COLO829 (cell line): ENCODE measurements at places on chromosomes 5 and 9.

GRCh38 chr9:137381501-137382443 lies 41.2 kb downstream of the EXD3 start:
- no peak for DNase-seq

GRCh38 chr5:145510324-145510723 lies 324.8 kb downstream of the PRELID2 start:
- no peak for DNase-seq

GRCh38 chr5:10731913-10732312 lies 29.1 kb downstream of the DAP start:
- no peak for DNase-seq

DNA sequence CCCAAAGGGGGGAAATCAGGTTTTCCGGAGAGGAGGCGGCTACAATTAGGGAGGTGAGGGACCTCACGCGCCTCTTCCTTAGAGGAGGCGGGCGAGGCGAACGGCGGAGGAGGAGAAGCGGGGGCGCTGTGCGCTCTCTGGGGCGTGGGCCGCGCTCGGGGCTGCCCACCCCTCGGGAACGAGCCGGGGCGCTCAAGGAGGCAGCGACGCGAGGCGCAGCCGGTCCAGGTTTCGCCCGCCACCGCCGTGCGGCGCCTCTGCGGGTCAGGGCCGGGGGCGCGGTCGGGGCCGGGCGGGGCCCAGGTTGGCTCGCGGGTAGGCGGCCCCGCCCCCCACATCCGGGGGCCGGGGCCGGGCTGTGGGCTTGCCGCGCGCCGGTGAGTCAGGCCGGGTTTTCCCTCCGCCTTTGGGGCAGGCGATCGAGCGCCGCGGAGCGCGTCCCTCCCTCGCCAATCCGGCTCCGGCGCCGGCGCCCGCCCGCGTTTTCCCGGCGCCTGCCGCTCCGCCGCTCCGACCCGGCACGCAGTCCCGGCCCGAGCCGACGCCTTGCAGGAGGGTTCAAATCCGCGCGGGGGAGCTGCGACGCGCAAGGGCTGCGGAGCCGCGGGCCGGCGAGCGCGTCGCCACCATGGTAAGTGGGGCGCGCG lies at the start of gene N4BP3:
Gene N4BP3 (plus strand): TSS at position 392 of the 647 bp plus-strand sequence. CDS start 6,052 bp downstream, outside the sequence.
- no peak for DNase-seq

GRCh38 chr5:167730121-167730520 lies 561.3 kb upstream of the WWC1 start:
- no peak for DNase-seq

DNA sequence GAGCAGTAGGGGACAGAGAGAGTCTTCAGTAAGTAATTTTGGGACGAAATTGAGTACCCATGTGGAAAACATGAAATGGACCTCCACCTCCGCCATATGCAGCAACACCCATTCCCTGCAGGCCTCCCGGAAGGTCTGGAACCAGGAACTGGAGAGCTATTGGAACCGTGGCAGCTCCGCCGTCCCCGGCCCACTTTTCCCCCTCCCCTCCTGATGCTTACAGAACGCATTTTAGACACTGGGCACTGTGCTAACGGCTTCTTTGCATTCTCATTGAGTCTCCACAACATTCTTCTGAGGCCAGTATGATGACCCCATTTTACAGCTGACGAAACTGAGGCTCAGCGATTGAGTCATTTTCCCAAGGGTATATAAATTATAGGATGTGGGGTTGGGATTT lies 20.4 kb upstream of the ZBTB43 start:
- no peak for DNase-seq

DNA sequence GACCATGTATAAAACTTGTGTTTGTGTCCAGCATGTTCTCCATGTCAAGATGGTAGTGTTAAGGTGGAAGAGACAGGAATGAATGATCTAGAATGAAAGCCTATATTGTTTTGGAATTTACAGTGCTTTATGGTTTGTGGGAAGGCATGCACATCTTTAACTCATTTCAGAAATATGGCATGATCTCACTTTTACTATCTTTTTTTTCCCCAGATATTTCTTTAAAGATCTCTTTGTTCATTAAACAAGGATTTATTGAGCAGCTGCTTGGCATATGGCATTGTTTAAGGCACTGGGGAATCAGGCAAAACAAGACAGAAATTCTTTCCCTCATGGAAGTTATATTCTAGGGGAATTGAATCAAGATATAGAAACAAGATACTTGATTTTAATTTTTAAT lies 51.7 kb downstream of the SLC12A2 start:
- DNase-seq: peak; percentile 25

- DNase-seq: no peak
These were observed 679 bp downstream of the B4GALT1 start for GRCh38 chr9:33166231-33167083.

GRCh38 chr5:23332650-23333251 lies 174.7 kb upstream of the PRDM9 start:
- DNase-seq: peak; percentile 1
